Esophagus mucosa (tissue), 1 donor: ENCODE measurements at places on chromosomes 6 and 20.

DNA sequence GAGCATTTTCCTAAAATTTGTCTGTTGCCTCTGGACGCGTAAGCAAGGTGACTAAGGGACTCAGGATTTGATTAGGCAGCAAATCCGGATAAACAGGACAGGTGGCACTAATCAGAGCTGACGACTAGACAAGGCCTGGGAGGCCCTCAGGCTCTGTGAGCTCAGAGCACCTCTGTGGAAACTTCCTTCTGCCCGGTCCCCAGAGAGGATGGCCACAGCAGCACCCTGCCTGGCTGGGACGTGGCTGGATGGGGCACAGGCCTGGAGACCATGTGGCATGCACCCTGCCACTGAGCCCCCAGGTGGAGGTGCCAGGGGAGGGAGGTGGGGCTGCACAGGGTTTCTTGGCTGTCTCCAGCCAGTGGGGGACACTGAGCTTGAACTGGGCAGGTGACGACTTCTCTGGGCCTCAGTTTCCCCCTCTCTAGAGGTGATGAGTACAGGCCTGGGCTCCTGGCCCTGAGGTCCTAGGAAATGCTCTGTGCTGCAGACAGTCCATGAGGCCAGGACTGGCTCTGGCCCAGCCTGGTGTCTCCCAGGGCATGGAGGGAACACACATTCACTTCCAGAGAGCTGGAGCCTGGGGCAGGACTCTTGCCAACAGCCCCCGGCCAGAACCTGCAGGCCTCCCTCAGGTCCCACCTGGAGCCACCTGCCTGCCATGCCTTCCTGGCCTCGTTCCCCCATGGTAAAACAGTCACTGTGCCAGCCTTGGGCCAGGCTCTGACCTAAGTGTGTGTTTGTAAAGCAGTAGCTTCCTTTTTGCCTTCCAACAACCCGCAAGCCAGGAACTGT lies 39.6 kb upstream of the STX16 start:
- ATAC-seq, result peak; percentile 96

DNA sequence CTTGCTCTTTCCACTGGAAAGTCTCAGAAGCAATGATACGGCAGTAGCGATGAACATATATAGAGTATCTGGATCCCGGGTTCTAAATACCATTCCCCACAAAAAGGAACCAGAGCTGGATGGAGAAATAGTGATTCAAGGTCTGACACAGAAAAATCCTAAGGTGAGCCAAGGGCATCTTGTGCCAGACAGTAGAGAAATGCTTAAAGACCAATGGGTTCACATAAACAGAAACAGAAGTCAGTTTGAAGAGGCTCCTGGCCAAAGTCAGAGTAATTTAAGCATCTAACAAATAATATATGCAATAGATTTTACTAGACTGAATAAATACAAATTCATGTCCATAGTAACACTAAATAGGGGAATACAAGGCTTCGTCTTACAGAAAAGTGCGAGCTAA lies 54.7 kb downstream of the RGS17 start:
- no peak for ATAC-seq

- ATAC-seq, result peak; percentile 34
Measured at GRCh38 chr20:19275630-19276071, 63.2 kb downstream of the SLC24A3 start.

DNA sequence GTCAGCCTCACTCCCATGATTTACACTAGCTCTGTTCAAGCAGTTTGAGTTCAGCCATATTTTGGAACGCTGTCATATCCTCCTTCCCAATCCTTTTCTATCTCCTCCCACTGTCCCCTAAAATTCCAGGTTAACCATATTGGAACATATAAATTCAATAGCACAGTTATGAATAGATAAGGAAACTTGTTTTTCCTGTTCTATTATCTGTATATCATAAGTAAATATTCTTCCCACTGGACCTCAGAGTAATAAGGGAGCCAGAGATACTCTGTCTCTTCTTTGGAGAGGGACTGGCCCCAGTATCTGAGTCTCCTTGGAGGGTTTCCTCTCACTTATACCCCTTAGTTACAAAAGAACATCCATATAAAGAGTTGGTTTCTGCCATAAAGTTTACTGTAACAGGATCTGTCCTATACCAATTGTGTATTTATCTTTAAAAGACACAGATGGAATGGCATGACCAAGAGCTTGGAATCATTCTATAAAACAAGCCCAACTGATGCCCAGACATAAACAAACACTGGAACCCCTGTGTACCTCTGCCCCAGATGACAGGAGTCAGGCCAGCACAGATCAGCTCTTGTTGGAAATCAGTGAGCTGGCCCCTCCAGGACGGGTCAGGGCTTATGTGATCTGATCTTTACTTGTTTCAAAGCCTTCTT lies 67.1 kb downstream of the EPB41L2 start:
- no peak for ATAC-seq

DNA sequence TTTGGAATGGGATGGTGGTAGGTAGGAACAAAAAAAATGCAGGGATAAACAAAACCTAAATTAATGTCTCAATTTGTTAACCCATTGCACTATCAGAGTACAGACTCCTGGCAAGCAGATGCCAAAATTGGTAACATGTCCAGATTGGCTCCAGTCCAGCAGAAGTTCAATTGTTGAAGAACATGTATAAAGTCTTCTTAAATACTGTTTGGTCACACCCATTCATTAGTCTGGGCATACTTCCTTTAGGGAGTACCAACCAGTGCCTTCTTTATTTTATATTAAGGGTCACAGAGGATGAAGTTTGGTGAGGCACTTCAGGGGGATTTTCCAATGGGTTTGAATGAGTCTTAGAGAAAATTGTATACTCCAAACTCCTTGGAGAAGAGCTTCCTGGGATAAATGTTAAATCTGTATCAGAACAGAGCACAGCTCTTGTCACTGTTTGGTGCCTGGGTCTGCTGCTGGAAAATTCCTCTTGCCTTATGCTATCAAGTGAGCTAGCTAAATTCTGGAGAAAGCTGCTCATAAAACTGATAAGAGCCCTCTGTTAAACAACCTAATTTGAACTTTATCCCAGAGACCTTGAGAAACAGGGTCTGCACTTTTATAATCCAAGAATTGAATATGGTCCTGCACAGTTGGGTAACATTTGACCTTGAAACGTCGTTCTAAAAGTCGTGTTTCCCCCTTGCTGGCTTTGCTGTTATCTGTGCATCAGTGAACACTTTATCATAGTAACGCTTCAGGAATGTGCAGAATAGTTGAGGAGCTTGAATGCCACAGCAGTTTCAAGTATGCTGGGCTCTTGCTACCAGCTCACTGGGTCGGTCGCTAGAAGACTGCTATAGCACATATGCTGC lies 334.1 kb upstream of the CITED2 start:
- no peak for ATAC-seq

GRCh38 chr6:21710908-21711627 lies 117.5 kb downstream of the SOX4 start:
- no peak for ATAC-seq

DNA sequence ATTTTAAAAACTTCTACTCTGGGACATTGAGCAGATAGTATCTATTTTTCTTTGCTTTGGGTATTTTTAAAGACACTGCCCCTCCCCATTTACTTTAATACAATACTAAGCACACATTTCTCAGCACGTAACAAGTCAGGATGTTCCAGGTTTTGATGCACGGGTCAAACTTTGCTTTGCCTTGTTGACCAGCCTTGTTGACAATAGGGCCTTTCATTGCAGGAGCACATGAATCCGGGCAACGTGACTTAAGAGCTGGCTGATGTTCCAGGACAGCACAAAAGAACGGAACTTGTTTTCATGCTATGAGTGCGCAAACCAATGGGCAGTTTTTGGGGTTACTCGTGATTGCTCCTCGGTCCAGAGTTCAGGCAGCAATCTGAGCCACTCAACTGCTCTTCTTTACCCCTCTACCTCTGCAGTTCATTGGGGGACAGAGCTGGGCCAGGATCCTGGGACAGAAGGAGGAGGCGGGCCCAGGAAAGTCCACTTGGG lies 78.6 kb upstream of the SLC22A16 start:
- no peak for ATAC-seq

DNA sequence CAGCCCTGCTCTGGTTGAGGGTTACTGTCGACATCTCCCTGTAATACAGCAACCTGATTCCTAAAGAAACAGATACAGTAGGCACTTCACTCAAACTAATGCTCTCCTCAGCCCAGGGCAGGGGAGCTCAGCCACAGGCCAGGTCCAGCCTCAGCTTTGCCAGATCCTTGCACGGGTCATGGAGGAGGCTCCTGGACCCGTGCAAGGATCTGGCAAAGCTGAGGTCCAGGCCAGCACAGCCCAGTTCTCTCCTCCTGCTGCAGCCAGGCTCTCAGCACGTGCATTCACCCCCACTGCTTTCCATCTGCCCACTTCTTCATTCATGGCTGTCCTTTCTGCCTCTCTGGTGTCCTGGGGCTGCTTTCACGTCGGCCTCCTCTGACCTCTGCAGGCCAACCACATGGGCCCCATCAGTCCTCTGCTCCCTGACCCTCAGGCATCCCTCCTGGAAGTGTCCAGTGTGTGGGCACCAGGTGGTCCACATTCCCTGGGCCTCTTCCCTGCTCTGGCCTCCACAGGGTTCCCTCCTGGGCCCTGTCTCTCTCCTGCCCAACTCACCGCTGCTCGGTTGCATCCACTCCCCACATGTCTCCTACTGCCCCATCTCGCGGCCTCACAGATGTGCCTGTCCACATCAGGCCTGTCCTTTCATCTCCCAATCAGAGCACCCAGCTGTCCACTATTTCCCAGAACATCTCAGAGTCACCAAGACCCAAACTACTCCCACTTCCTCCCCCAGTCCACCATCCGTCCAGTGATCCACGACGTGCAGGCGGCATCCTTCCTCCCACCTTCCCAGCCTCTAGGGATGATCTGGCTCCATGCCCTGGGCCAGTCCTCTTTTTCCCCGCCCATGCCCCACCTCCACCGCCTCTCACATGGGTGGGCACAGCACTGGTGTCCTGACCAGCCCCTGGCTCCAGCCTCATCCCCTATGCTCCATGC lies 11.8 kb upstream of the CD93 start:
- no peak for ATAC-seq

DNA sequence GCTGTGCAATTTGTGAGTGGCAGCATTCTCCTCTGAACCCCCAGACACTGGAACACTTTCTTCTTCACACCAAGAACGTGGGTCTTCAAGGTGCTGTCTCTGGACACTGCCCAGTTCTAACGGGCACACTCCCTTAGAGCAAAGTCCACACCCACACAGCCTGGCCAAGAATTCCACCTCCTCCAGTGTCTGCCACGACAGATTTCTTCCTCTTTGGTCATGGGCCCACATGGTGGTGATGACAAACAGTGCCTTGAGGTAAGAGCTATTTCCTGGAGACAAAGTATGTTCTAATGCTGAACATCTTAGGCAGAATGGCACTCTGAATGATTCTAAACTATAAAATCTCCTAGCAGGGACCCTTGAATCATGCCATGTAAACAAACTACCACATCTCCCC lies 25.5 kb upstream of the SSTR4 start:
- peak; percentile 57 for ATAC-seq

- no peak for ATAC-seq
Measured at GRCh38 chr6:68695403-68695802, 60.3 kb downstream of the ADGRB3 start.

DNA sequence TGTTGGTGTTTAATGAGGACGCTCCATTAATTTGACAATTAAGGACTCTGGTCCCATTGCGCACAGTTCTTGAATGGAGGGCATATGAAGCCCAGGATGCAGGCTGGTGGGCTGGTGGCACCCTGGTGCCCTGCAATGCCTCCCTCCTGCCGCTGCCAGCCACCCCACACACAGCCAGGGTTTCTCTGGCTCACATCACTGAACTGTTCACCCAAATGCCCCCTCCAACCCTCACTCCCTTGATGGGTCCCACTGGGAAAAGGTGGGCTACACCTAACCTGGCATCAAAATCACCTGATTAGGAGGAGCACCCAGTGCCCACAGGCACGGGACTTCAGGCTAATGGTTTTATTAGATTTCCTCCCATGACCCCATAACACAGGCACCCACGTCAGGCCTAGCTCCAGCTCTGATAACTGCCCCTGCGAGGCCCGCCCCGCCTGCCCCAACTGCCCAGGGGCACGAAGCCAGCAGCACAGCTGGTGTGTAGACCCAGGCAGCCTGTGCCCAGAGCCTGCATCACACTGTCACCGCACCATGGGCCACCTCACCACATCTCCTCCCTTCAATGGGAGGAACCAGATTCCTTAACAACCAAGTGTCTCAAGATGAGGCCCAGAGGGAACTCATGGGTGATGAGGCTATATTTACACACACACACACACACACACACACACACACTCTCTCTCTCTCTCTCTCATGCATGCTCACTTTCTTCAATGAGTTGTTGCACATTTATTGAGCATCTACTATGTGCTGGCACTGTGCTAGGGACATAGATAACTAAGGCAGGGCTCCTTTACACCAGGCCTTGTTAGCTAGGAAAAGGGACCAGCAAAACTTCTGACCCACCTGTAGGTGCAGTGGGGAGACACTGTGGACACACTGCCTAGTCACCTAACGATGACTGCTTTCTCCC lies 107.3 kb downstream of the NOL4L start:
- no peak for ATAC-seq

- ATAC-seq, result peak; percentile 84
Measured at GRCh38 chr6:118580585-118581419, 32.7 kb downstream of the PLN start.

DNA sequence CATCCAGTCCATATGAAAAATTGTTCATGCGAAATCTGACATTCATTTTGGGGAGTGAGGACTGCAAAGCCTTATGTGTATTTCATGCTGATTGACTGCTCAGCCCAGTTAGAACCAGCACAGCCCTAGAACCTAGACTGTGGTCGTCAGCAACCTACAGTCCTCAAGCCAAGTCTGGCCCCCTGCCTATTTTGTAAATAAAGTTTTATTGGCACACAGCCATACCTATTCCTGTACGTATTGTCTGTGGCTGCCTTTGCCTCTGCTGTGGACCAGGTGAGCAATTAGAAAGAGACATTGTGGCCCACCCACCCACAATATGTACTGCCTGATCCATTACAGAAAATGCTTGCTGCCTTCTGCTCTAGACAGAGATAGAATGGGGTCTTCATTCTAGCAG lies 391.0 kb downstream of the TAF4 start:
- no peak for ATAC-seq

DNA sequence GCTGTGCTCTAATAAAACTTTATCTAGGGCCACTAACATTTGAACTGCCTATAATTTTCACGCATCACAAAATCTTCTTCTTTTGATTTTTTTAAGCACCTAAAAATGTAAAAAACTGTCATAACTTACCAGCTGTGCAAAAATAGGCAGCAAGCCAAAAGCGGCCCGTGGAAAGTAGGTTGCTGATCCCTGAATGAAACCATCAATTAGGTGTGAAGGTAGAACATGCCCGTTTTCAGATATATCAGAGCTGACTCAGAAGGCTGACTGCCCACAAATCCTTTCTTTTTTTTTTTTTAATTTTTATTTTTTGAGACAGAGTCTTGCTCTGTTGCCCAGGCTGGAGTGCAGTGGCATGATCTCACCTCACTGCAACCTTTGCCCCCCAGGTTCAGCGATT lies 4.9 kb upstream of the IPCEF1 start:
- ATAC-seq, result no peak

GRCh38 chr6:9225441-9225871 lies 790.1 kb upstream of the SLC35B3 start:
- peak; percentile 96 for ATAC-seq

DNA sequence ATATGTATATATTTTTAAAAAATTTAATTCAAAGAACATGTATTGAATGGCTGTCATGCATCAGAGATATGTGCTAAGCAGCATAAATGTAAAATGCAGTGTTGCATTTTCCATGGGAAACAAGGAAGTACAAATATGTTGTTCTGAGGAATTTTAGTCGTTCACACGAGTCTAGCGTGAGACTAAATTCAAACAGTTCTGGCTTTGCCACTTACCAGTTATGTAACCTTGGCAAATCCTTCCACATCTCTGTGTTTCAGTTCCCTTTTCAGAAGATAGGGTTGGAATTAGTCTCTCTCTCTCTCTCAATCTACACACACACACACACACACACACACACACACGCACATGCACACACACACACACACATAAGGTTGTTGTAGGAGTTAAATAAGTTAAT lies 305.4 kb downstream of the UTRN start:
- peak; percentile 18 for ATAC-seq
